ENCODE measurements at places on chromosomes 11 and 22.

GRCh38 chr11:6475936-6476335, 2.2 kb upstream of the TRIM3 start:
- no peak for DNase-seq

GRCh38 chr11:116733043-116733755, 39.6 kb downstream of the BUD13 start:
- no peak for DNase-seq

- DNase-seq: no peak
Measured at GRCh38 chr11:93236741-93237675, 39.2 kb upstream of the SLC36A4 start.

GRCh38 chr11:72238040-72238450, 5.9 kb downstream of the PHOX2A start:
- no peak for DNase-seq

DNA sequence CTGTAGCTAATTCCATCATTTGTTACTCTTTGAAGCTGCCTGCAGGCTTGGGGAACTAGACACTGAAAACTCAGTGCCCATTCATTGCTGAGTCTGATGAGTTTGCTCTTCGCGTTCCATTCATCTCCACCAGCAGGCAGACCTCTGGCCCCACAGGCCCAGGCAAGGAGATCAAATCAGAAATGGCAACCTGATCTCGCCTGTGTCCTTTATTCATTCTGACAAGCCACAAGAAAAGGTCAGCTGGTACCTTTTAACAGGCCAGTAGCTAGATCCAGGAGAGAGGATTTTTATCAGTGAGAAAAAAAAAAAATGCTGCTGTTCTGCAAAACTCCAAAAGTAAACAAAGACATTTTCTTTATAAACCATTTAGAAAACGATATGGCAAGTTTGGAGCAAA, 742.5 kb downstream of the ETS1 start:
- DNase-seq: no peak

GRCh38 chr11:47259232-47259977, 1.6 kb downstream of the NR1H3 start:
- DNase-seq: no peak

GRCh38 chr22:49332691-49333090, 495.0 kb downstream of the BRD1 start:
- no peak for DNase-seq

GRCh38 chr22:21690401-21690801, 24.6 kb downstream of the PPIL2 start:
- DNase-seq: no peak

DNA sequence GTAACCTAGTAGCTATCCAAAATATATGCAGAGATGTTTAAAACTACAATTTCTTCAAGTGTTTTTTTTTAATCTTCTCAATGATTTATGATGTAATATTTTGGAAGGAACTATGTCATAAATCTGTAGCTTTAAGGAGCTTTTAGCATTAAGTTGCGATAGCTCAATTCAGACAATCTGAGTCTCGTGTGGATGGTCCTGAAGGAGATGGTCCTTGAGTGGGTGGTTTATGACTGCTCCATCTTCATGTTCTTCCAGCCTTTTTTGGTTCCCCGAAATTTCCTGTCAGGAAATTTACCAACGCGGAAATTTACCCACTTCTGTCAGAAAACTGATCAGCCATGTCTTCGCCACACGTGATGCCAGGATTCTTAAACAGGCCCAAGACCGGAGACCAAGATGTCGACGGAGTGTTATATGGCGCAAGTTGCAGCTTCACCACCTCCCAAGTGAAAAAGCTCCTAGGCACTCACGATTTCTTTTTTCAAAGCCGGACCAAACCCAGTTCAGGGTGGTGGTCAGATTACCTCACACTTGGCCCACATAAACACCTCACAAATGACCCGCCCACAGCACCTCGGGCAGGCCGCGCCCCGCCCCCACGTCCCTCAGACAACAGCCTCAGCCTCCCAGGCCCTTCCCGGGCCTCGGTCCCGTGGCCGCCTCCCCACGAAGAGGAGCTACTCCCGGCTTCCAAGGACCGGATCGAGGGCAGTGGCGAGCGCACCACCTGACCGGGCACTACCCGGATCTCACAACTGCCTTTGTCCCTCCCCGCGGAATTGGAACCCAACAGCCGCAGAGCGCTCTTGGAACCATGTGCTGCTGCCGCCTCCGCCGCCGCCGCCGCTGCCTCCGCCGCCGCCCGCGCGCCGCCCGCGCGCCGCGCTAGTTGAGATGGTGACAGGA, at the start of gene MORC2:
Gene MORC2 (minus strand): TSS at position 760 of the 909 bp plus-strand sequence. CDS start 885 bp downstream, outside the sequence.
- DNase-seq: no peak

- no peak for DNase-seq
Measured at GRCh38 chr11:116882386-116882785, 45.0 kb upstream of the APOA1 start.

DNA sequence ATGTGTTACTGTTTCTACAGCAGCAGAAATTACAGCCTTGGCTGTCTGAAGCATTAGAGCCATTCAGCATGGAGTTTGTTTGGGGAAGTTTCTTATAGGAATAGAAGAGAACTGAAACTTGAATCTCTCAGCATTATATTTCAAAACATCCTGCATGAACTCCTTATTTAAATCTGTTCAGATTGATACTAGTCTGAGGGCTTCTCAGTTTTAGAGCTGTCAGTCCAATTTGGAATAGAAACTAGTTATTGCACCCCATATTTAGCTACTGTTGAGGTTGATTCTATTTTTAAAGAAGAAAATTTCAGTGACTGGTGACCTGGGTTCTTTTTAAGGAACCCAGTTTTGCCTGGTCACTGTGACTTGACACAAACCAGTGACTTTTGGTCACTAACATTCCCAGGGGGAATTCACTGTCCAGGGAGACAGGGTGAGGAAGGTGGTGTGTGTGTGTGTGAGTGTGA, 126.0 kb upstream of the TTC12 start:
- no peak for DNase-seq

GRCh38 chr22:20615533-20616450, 108.4 kb downstream of the MED15 start:
- DNase-seq: no peak

DNA sequence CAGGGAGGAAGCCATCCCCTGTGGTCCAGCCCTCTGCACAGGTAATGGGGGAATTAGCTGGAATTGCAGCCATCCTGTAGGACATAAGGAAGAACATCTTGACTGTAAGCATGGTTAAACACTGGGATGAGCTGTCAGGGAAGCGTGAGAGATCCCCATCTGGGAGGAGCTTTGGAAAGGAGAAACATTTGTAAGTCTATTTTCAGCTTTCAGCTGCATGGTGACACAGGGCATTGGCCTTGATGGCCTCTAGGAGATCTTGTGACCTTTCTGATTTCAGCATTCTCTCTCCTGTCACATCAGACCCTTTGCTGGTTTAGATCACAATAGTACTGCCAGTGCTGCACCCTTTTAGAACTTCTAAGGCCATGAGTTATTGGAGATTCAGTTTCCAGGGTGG, 47.1 kb downstream of the BCR start:
- DNase-seq: no peak

DNA sequence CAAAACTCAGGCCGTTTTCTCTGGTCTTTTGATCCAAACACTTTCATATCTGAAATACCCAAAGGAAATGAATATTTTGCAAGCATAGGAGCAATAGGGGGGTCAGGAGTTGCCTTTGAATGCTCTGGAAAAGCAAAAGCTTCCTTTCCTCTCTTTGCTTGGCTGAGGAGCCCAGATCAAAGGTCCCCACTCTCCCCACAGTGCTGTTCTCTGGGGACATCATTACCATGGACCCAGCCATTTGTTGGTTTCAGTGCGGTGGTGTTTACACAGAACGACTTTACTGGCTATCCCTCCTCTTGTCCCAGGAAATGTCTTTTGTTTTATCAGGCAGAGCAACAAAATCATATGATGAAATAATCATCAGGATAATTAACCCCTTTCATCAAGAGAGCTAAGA, 1089.1 kb downstream of the TBC1D22A start:
- no peak for DNase-seq

DNA sequence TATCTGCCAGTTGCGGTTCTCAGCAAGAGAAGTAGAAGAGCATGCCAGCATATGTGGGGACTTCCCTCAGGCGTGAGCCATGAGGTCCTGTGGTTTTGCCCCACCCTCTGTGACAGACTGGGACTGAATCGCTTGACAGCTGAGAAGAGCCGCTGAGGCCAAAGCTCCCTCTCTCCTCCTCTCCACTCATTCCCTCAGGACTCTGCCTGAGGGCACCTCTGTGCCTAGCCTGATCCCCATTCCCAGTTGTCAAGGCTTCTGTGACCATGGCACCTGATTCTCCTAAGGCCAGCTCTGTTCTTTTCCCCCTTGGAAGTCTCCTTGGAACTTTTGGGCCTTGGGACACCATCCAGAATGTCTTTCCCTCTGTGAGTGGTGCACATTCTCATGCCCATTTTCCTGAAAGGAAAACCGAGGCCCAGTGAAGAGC, 27.0 kb downstream of the ART5 start:
- DNase-seq: no peak

GRCh38 chr11:73001615-73002014, 140.5 kb downstream of the FCHSD2 start:
- no peak for DNase-seq

DNA sequence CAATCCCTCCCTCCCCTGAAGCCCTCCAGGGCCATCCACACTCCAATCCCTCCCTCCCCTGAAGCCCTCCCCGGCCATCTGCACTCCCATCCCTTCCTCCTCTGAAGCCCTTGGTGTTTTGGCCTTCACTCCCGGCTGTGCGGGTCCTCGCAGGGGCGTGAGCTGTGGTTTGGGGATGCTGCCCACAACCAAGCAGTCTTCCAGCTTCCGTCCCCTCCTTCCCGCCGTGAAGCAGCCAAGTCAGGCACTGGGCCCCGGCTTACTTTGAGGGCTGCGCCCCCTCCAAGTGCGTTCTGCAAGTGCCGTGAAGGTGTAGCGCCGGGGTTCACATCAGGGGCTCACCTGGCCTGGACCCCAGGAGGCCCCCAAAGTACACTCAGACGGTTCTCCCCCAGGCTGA, 335.9 kb downstream of the BRD1 start:
- no peak for DNase-seq

- no peak for DNase-seq
Measured at GRCh38 chr11:94700622-94701021, 67.5 kb upstream of the AMOTL1 start.

DNA sequence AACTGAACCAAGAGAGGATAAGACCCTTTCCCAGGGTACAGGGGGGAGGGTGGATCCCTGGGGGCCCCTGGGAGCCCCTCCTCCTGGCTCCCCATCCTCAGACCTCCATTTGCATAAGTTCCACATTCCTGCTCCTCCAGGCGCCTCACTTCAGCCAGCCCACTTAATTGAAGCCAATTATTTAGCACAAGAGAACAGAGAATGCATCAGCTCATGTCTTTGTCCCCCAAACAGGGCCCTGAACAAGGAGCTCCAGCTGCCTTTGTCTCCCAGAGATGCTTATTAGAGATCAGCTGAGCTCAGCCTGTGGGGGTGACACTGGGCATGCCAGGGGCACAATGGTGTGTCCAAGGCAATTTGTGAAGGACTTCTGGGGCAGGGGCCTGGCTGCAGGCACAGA, 89.9 kb upstream of the PRDM11 start:
- no peak for DNase-seq

- peak; percentile 32 for DNase-seq
Measured at GRCh38 chr11:1748636-1749394, 1.6 kb downstream of the IFITM10 start.

GRCh38 chr11:95434009-95434408, 203.0 kb upstream of the SESN3 start:
- DNase-seq: no peak

GRCh38 chr22:19882446-19883381, 28.0 kb upstream of the GNB1L start:
- DNase-seq: no peak

- DNase-seq: no peak
Measured at GRCh38 chr11:110894224-110894623, 182.0 kb upstream of the ARHGAP20 start.

GRCh38 chr11:94525546-94526324, 13.5 kb downstream of the C11orf97 start:
- DNase-seq: no peak

DNA sequence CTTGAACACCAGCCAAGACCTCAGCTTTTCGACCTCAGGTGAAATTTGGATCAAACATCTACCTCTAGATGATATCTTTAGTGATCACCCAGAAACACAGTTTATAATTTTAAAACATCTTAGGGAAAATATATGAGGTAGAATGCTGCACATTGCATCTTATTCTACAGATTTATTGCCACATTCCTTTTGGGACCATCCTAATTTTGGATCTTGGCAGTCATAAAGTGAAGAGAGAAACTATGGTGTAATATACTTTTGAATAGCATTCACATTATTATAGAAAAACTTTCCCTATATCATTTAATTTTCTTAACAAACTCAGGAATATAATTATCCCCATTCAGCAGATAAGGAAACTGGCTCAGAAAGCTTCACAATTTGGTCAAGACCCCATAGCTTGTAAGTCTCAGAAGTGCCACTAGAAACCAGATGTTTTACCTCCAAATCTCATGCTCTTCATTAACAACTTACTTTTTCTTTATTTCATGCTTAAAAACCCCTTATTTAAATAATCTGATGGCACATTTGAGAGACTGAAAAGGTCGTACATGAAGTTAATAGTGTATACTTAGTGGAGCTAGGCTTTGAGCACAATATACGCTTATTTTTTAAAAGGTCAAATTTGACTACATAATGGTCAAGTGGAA, 199.2 kb upstream of the CTSC start:
- no peak for DNase-seq

- peak; percentile 32 for DNase-seq
Measured at GRCh38 chr11:45280449-45280848, 5.7 kb downstream of the SYT13 start.

- no peak for DNase-seq
Measured at GRCh38 chr11:36976741-36977140, 378.7 kb upstream of the RAG2 start.

DNA sequence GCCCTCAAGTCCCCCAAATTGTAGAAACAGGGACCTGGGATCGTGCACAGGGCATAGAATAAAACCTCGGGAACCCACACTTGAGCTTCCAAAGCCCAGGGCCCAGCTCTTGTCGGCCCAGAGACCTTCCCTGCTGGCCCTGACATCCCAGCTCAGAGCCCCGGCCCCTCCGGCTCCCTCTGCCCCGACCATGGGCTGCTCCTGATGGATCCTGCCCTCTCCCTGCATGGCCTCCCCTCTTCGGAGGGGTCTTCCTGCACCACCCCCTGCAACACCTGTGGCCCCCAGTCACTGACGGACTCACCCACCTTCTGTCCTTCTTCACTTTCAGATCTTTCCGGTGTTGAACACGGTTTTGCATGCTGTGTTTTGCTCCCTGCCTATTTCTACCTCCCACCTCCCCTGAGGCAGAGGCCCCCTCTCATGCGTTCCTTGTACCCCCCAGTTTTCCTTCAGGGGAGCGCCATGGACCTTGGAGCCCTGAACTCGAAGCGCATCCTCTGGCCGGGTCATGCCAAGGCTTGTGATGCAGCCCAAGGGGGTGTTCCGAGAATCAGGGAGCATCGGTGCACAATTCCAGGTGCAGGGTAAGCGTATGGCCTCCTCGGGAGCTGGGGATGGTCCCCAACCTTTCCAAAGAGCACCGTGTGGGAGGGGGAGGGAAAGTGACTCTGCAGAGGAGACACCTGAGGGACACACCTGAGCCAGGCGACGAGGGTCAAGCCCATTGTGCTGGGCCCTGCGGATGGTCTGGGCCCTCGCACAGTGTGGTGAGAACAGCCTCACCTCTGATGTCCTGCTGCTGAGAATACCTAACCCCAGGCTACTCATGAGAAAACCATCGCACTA, 666.4 kb downstream of the BRD1 start:
- DNase-seq: no peak

GRCh38 chr11:13216019-13216710, 61.4 kb upstream of the BMAL1 start:
- DNase-seq: peak; percentile 98

All from kidney capillary endothelial cell (primary cell).